ENCODE measurements at places on chromosomes 5 and 9.
A peak's percentile ranks its signal among the peaks of the same experiment; 100 is the strongest.

- peak; percentile 7 for DNase-seq
These were observed 112.9 kb downstream of the SPATA31D1 start for GRCh38 chr9:82101475-82101874.

DNA sequence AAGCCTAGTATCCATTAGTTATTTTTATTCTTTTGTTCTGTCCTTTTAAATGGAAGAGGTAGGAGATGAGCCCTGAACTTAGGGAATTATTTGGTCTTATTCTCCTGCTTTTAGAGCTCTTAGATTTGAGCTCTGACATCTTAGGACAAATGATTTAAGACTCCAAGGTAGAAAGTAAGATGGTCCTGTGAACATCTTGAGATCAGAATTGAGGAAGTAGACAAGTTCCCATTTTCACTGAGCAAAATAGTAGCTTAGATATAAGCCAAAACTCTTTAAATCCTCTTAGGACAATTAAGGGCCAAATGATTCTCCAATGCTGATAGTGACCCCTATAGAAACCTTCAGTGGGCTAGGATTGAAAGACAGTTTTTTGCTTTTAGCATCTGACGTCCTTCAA is 53.0 kb upstream of the RUSC2 start:
- DNase-seq: no peak

DNA sequence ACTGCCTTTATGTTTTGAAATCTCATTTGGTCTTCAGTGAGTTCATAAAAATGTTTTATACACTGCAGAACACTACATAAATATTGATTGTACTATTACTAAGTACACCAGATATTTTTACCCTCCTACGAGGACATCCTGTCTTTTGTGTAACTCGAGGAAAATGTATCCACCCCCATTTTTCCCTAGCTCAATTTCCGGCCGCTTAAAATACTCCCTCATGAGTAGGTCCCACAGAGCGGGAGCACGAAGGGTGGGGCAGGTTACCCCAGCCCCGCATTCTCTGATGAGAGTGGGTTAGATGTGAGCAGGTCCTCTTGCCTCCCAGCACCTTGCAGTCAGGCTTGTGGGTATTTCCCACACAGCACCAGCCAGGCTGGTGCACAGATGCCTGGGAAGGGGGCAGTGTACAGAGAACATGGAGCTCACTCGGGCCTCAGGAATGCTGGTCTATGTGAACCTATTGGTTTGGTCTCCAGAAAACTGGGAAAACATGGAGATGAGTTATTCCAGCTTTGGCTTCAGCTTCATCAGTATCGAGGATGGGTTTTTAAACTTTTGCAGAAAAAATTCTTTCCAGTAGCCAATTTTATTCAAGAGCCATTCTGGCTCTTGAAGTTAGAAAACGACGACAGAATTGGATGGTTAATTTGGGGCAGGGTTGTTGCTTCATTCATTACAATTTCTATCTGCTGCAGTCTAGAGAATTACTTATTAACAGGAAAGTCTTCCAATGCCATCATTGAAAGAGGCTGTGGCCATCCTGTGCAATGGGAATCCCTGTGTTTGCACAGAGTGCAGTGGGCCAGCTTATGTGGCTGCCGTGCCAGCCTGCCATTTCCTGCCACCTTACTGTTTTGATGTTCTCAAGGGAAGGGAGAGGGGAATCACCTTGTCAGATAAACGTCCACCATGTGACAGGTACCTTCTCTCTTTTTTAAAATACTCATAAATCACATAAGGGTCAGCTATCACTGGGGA is 73.2 kb downstream of the WDR41 start:
- DNase-seq: no peak

DNA sequence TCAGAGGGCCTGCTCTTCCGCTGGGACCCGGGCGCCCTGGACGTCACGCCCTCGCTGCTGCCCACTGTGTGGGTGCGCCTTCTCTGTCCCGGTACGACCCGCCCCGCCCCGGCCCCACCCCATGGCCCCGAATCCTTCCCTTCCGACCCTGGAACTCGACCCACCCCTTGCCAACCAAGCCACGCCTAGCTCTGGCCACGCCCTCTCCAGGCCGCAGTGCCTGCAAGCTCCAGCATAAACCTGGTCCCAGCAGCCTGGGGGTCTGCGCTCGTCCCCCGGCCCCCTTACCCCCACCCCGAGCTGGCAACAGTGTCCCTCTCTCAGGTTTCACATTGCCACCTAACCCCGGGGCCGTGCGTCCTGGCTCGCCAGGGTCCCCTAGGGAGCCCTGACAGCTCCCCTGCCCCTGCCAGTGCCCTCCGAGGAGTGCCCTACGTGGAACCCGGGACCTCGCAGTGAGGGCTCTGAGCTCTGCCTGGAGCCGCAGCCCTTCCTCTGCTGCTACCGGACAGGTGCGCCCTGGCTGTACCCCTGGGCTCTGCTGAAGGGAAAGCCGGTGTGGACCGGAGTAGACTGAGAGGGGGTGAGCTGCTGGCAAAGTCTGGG is 3.4 kb downstream of the ADGRD2 start:
- DNase-seq: no peak

DNA sequence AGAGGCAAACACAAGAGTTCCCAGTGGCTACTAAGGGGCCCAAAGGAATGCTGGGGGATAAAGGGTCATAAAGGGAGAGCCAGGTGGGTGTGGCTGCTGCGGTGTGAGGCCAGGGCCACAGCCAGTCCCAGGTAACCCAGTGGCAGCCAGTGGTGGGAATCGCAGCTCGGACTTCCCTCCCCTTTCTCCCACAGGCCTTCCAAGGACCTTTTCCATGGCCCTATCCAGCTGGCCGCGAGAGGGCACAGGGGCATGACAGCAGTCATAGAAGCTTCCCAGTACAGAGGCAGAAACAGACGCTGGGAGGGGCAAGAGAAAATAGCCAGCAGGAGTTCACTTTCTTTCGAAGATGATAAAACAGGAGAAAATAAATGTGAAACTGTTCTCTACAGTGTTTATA is 257.6 kb downstream of the SEMA5A start:
- DNase-seq: no peak

GRCh38 chr9:131027048-131027871 is 18.3 kb downstream of the LAMC3 start:
- DNase-seq: no peak

GRCh38 chr5:91207248-91207647 is 175.9 kb downstream of the ARRDC3 start:
- no peak for DNase-seq

DNA sequence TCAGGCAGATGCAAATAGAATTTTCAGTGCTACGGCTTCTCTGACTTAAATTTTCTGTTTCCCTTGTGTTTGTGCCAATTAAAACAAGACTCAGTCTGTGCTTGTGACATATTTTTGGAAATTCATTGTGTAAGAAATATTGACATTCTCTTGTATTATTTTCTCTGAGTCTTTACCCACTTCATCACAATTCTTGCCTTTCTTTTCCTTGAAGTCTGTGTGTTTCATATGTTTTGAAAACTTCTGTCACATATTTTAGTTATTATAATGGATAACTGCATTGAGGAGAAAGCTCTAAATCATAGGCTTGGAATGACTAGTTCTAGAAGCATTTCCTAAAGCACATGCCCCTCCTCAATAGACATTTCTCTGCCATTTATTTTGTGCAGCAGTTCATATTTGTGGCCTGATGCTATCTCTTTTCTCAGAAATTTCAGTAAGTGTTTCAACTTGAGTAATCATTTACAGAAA is 206.6 kb downstream of the PALM2AKAP2 start:
- DNase-seq: peak; percentile 53

DNA sequence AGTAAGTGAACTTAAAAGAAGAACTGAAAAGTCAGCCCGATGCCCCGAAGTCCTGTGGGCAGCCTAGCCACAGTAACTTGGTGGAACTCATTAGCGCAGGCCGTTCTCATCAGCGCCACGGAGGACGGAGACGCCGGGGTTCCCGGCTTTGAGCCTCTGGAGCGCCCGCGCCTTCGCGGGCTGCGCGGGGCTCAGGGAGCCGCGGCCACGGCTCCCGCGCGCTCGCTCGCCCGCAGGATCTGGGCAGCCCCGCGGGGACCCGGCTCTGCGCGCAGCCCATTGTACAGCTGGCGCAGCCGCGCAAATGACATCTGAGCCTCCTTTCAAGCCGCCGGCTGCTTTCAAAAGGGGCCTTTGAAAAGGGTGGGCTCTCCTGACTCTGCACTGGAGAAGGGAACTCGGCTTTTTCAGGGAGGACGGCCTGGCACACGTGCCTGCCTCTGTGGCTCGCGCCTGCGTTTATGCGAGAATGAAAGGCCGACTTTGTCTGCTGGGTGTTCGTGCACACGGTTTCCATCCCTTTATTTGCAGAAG is 40.7 kb downstream of the TLR4 start:
- DNase-seq: no peak

GRCh38 chr5:32612134-32612888 is 27.0 kb downstream of the SUB1 start:
- no peak for DNase-seq

GRCh38 chr5:107248066-107248695 is 422.6 kb downstream of the EFNA5 start:
- peak; percentile 13 for DNase-seq

DNA sequence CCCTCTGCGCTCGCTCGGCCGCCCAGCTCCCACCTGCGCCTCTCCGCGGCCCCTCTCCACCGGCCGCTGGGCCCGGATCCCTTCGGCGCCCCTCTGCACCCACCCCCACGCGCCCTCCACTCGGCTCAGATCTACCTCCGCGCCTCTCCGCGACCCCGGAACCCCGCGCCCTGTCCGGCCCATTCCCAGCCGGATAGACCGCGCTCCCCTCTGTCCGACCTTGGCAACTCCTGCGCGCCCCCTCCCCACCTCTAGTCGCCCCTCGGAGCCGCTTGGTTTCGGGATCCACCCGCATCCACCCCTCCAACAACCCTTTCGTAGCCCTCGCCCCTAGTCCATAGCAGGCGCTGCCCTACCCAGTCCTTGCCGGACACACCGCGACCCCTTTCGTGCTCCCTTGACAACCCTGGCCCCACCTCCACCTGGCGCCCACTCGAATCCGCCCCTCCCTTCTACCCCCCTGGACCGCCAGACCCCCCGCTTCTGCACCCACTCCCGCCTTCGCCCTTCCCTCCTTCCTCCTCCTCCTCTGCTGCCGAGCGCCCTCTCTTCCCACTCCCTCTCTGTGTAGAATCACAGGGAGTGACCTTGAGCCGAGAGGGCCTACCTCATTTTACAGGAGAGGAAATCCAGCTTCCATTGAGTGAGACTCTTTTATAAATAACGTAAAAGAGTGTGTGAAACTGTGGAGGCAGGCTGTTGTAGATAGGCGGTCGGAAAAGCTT is 525 bp upstream of the AK3 start:
- no peak for DNase-seq

- no peak for DNase-seq
These were observed 106.0 kb downstream of the HACD4 start for GRCh38 chr9:20925256-20926045.

DNA sequence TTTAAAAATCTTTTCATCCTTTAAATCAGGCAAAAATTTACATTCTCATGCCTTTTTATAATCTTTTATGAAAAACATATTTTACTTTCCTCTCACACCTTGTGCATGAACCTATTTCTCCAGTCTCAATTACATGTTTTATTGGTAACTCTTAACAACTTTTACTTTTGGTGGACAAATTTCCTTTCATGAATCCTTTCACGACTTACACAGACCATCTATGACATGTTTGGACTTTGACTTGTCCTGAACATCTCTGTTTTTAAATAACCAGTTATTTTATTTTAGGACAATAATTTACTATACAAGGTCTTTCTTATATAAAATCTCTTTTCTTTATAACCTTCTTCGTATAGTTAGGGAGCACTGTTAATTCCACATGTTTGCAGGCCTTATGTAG is 26.5 kb upstream of the MTMR12 start:
- DNase-seq: no peak

- DNase-seq: no peak
These were observed 16.1 kb downstream of the GFI1B start for GRCh38 chr9:132994410-132995120.

- peak; percentile 65 for DNase-seq
These were observed 473 bp downstream of the ZBTB34 start for GRCh38 chr9:126860757-126861466.

- DNase-seq: no peak
These were observed 15.1 kb downstream of the ROPN1L start for GRCh38 chr5:10456583-10457420.

DNA sequence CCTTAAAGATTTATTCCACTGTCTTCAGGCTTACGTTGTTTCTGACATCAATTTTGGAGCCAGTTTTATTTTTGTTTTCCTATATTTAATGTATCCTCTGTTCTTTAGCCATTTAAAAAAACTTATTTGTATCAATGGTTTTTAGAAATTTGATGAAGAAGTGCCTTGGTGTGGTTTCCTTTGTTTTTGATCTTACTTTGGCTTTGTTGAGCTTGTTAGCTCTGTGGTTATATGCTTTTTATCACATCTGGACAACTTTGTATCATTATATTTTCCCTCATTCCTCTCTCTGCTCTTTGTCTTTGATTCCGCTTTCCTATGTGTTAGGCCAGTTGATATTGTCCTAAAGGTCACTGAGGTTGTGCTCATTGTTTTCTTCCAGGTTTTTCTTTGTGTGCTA is 58.5 kb downstream of the SPIN1 start:
- DNase-seq: no peak

DNA sequence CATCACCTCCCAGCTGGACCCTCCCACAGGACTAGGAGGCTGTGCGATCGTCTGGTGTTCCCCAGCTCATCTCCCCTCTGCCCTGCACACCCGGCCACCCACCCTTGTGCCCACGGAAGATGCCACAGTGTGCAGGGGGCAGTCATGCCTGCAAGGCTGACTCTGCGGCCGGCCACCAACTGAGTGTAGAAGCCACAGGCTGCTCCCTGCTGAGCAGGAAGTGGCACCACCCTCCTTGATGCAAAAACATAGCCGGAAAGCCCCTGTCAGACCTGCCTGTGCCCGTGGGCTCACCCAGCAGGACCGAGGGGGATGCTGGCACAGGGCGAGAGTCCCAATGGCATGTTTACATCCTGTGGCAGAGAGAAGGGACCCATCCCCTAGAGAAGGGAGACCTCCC is 40.3 kb upstream of the SLC12A7 start:
- DNase-seq: peak; percentile 48

- DNase-seq: no peak
These were observed 25.6 kb upstream of the TUSC1 start for GRCh38 chr9:25703701-25704357.

DNA sequence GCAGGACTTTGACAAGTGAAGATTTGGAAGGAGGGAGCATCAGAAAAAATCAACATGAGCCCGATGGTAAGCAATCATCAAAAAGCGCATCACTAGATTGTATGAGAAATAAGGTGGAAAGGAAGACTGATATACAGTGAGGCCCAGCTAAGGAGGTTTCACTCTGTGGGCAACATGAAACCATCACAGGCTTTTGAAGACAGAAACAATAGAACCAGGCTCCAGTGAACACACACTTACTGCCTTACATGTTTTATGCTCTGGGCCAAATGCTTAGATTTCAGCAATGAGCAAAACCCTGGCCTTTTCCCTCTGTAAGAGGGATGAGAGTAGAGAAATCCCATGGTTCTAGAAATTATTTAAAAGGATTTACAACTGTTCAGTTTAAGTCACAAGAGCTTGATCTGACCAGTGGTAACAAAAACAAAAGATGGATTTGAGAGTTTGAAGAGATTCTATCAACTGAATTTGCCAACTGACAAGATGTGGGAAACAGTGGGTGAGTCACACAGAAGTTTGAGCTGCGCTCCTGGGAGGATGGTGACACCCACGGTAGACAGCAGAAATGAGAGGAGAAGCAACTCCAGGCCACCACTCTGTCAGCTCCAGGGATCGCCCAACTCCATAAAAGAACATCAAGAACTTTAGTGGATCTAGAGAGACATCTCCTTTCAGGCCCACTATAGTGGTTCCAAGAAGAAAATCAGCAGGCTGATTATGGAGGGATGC is 261.8 kb downstream of the MCTP1 start:
- DNase-seq: no peak

- DNase-seq: no peak
These were observed 175.1 kb downstream of the TMC1 start for GRCh38 chr9:72696511-72696910.

- DNase-seq: no peak
These were observed 1.3 kb downstream of the BRD3OS start for GRCh38 chr9:134026581-134026980.
